ENCODE measurements at places on chromosomes 5 and 9. TPM values are rescaled to one million over a fixed set of nuclear protein-coding genes. Genes with fewer than 3 reads are reported as not detected.

GRCh38 chr5:107265193-107265592 is 405.5 kb downstream of the EFNA5 start:
- DNase-seq: no peak

The LVRN gene
- total RNA-seq: 0.64 TPM

DNA sequence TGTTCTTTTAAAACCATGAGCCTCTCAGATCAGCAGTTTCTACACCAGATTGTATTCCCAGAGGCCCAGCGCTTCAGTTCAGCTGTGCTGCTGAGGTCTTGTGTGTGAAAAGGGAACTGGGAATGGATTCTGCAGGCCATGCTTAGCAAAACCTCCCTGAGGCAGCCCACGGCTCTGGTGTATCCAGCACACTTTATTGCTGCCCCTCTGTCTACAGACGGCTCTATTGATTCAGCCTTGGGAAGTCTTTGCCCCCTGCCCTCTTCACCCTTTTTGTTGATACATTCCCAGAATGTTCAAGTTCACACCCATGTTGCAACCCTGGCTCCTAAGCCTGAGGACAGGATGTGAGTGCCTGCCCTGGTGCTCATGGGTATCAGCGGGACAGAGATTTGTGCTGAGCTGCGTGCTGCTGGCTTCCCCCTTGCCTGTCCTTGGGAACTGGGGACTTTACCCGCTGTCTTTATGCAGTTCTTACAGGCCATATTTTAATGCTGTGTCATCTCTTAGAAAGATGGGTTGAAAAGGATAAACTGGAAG is 37.3 kb downstream of the ARHGAP26 start:
- DNase-seq: no peak

GRCh38 chr9:97808415-97808814 is 44.6 kb upstream of the FOXE1 start:
- DNase-seq: no peak

The FTMT gene
- not detected for total RNA-seq

The SLC6A3 gene
- total RNA-seq: 0.07 TPM

DNA sequence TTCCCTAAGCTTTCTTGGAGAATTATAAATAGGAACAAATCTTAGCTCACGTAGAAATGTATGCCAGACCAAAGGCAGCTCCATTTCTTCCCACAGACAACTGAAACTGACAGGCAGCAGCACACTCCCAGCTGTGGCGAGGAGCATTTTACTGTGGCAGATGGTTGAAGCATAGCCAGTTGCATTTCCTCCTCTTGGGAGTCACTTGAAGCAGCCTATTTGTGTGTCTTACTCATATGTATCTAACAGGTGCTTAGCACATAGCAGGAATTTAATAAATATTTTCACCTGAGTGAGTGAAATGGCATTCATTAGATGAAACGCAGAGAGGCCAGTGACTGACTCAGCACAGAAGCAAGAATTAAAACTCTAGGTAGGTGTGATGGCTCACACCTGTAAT is 12.3 kb upstream of the MTMR12 start:
- DNase-seq: peak; percentile 62

DNA sequence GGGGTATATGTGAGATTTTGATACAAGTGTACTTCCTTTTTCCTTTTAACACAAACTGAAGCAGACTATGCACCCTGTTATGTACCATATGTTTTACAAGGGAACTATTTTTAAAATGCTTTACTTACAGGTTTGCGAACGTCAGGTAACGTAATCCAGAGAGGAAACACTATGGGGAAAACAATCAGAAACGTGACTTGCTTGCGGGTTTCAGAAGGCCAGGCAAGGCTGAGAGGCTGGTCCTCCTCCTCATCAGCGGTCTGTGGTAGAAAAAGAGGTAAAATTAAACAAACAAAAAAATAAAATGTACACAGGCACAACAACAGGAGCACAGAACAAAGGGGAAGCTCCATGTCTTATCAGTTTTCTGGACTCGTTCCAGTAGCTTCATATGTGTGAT is 141.2 kb downstream of the ACER2 start:
- no peak for DNase-seq

All from astrocyte (in vitro differentiated cells and primary cell).